ENCODE measurements at places on chromosomes 3 and 15.
A peak's percentile ranks its signal among the peaks of the same experiment; 100 is the strongest.

- no peak for DNase-seq
These were observed 129.4 kb downstream of the LRRK1 start for GRCh38 chr15:101048581-101049030.

- DNase-seq: no peak
These were observed 20.4 kb downstream of the NANOGP8 start for GRCh38 chr15:35064576-35065190.

GRCh38 chr15:82731527-82731926, 21.9 kb upstream of the AP3B2 start:
- DNase-seq: no peak

- DNase-seq: no peak
These were observed 169.0 kb upstream of the IL12A start for GRCh38 chr3:159819676-159820075.

- DNase-seq: peak; percentile 65
These were observed 10.5 kb upstream of the EIF4A2 start for GRCh38 chr3:186772701-186773417.

- DNase-seq: no peak
These were observed 18.0 kb downstream of the TNIK start for GRCh38 chr3:171442184-171442583.

- no peak for DNase-seq
These were observed 16.5 kb downstream of the SPICE1 start for GRCh38 chr3:113498221-113499005.

- no peak for DNase-seq
These were observed 52.1 kb downstream of the VGLL4 start for GRCh38 chr3:11591391-11592282.

DNA sequence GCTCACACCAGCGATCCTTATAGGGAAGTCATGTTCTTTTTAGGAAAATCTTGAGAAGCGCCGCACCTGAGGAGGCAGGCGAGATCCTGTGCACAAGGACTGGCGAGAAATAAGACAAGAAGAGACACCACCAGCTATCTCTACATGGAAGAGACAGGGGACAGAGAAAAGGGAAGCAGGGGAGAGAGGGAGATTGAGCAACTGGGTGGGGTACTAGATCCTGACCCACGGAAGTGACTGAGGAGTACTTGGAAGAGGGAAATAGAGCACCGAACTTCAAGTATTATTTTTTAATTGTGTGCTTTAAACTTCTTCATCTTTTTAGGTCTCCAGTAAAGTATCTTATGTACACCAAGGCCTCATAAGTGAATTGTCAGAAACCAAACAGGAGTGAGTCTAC, 742.0 kb upstream of the LMCD1 start:
- DNase-seq: no peak

- no peak for DNase-seq
These were observed 276.6 kb upstream of the NR2F2 start for GRCh38 chr15:96053781-96054428.

DNA sequence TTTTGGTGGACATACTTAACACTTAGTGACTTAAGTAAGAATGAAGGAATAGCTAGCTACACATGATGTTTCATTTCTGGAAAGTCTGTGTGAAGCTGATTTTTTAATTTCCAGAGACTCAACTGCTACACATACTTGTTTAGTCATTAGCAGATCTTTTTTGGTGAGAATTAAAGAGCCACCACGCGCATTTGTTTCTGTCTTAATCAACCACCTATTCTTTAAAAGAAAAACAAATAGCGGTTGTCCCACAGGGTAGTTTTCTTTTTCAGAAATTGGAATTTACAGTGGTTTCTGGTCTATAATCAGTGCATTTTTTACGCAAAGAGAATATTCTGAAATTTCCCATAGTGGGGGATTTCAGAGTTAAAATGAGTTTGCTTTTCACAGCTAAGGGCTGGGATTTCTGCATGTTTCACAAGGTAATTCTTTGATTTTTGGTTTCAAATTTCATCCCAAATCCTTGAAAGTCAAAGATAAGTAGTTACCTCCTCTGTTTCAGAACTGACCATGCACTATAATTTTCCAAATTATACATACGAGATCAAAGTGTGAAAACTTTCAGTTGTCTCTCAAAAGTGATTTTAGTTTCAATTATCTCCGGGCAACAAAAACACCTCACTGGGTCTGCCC, 631.0 kb upstream of the GRM7 start:
- DNase-seq: no peak

- peak; percentile 41 for DNase-seq
These were observed at the start of gene UBE2E2 for GRCh38 chr3:23202921-23203707. Gene UBE2E2, plus strand, starts transcription at chr3:23203327.

GRCh38 chr15:101545548-101546505, 56.3 kb upstream of the PCSK6 start:
- DNase-seq: no peak

DNA sequence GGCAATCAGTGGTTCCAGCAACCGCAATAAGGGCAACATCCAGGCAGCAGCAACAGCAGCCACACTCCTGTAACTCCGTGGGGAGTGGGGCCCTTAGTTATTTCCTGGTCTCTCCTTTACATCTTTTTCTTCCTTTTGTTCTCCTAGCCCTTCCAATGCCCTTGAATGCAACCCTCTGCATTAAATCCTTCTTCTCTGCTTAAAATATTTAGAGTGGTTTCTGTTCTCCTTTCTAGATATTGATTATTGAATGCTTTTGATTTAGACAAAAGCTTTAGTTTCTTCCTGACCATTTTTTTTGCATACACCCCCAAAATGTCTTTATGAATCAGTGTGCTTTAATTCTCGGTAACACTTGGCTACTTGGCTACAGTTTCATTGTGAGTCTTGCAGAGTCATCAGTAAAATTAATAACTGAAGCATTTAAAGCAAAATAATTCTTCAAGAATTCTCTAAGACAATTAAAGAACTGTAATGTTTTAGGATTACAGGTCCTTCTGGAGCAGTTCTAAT, 586.1 kb downstream of the MECOM start:
- no peak for DNase-seq

GRCh38 chr3:71546821-71547220, 36.7 kb downstream of the FOXP1 start:
- DNase-seq: no peak

DNA sequence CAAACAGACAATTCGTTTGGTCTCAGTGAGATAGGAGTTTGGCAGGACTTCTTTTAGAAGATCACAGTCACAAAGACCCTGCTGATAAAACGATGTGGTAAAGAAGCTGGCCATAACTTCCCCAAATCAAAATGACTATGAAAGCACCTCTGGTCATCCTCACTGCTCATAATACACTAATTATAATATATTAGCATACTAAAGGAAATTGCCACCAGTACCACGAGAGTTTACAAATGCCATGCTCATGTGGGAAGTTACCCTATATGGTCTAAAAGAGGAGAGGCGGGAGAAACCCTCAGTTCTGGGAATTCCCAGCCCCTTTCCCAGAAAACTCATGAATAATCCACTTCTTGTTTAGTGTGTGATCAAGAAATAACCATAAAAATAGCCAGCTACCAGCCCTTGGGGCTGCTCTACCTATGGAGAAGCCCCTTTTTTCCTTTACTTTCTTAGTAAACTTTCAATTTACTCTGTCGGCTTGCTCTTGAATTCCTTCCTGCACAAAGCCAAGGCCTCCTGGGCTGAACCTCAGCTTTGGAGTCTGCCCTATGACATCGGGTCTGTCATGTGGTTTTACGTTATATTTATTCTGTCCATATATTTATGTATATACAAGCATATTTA, 115.8 kb upstream of the IGSF10 start:
- DNase-seq: no peak

- peak; percentile 46 for DNase-seq
These were observed 74.0 kb downstream of the OXNAD1 start for GRCh38 chr3:16338999-16339398.

GRCh38 chr15:92112180-92112579, 258.7 kb downstream of the SLCO3A1 start:
- no peak for DNase-seq

DNA sequence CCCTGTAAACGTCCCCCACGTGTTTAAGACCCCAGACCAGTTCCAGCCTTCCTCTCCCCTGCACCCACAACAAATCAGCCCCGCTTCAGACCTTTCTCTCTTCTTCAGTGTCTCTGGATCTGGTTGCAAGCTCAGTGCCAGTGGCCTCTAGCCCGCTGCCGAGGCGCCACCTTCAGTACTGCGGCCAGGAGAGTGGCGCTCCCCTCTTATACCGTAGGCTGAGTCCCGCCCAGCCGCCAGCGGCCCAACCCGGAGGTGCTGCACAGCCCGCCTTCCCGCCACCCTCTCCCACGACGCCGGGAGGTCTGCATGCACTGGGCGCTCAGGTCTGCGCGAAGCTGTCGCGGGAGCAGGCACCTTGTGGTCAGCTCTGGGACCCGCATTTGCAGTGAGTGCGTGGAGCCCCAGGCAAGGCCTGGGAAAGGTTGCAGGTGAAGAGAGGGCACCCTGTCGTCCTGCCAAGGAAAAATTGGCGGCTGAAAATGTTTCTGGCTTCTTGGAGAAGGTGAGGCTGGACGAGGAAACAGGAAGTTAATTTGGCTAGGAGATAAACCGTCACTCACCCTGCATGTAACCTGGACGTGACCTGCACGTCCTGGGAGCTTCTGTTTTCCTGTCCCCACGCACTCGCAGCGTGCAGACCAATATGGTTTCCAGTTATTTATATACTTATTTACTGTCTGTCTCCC, at the start of gene C2CD4B:
C2CD4B (minus strand) TSS at position 182 of the 689 bp plus-strand sequence. CDS start 301 bp downstream, outside the sequence.
- peak; percentile 4 for DNase-seq

DNA sequence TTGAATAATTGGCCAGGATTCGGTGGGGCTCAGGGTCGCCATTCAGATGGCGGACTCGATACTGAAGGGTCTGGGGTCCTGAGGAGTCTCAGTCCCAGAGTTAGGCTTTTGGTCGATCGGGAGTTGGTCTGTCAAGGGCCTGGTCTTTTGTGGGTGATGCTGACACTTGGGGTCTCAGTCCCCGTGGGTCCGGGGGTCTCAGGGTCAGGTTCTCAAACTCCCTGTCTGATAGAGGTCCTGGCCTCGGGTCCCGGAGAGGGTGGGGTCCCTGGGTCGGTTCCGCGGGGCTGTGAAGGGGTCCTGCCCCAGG, 467 bp downstream of the NCKIPSD start:
- no peak for DNase-seq

- DNase-seq: no peak
These were observed 178.9 kb downstream of the IGF1R start for GRCh38 chr15:98827217-98827616.

- no peak for DNase-seq
These were observed 193.9 kb downstream of the DIPK2A start for GRCh38 chr3:144165482-144165881.

DNA sequence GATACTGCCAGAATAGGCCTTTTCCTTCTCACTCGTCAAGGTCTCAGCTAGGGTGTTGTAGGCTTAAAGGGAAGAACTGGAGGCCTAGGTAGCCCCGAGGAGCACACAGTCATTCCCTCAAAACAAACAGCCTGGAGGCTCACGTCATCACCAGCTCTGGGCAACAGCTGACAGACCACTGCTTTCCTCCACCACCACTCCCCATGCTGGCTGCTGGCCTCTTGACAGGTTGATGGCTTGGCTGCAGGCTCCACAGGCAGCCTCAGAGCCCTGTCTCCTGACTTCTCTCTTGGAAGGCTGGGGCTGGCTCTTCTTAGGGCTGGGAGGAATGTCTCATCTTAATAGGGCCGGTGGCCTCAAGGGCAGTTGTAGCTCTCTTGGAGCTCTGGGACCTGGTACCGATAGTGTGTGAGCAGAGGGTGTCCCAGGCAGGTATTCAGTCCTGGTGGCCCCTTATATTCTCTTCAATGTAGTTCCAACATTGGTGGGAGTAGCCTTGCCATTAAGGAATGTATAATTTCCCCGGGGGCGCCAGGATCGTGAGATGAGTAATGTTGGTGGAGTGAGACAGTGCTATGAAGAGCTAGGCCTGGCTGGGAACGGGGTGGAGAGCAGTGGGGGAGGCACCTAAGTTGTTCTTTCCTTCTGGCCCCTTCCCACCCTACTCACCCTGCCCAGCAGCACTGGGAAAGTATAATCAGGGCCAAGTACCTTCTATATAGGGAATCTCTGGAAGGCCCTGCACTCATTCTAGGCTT, 6.1 kb upstream of the AP2M1 start:
- DNase-seq: no peak

- no peak for DNase-seq
These were observed 78.7 kb downstream of the ATP1B3 start for GRCh38 chr3:141955175-141955574.

- peak; percentile 15 for DNase-seq
These were observed 14.0 kb upstream of the SSUH2 start for GRCh38 chr3:8658306-8659212.

DNA sequence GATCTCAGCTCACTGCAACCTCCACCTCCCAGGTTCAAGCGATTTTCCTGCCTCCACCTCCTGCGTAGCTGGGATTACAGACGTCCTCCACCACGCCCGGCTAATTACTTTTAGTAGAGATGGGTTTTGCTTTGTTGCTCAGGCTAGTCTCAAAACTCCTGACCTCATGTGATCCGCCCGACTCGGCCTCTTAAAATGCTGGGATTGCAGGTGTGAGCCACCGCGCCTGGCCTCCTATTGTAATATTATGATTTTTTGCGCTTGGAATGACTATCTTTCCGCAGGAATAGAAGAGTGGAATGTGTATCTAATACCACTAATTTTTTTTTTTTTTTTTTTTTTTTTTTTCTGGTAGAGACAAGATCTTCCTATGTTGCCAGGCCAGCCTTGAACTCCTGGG, 1.8 kb downstream of the ARL8B start:
- DNase-seq: no peak

DNA sequence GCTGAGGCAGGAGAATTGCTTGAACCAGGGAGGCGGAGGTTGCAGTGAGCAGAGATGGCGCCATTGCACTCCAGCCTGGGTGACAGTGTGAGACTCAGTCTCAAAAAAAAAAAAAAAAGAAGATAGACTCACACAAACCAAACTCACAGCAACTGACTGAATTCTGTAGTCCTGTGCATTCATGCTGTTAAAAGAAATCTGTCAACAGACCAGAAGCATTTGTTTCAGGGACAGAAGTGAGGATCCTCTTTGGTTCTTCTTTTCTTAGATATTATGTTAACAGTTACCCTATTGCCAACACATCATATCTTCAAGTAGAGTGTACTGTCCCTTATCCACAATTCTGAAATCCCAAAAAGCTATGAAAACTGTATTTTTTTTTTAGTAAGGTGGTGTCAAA, 192.4 kb downstream of the CDIN1 start:
- DNase-seq: no peak

GRCh38 chr3:195551381-195551978, 8.4 kb upstream of the PPP1R2 start:
- DNase-seq: no peak

DNA sequence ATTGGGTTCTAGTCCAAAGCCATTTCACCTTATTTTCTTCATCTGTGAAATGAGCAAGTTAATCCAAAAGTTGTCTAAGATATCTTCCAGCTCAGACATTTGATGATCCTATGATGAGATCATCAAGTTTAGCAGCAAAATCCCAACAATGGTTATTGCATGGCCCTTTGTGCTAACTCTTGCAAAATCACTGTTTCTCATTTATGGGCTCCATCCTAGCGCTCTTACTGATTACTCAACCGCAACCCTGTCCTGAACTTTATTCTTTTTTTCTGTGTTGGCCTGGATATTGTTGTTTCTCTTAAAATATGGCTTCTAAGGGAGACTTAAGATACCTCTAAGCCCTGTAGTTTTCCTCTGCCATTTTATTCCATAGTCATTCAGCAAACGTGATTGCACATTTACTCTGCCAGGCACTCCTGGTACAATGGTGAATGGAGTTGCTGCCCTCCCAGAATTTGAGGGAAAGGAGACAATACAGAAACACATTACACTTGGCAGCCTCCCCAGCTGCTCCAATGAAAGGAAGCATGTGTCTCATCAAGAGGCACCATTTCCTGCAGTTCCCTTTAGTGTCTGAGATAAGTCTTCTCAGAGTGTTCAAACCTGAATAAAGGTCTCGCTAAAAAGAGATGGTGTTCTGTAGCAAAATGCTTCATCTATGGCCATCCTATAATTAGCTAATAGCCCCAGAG, 4.4 kb downstream of the GXYLT2 start:
- DNase-seq: no peak

- DNase-seq: no peak
These were observed 537.3 kb upstream of the NR2F2 start for GRCh38 chr15:95793231-95793630.
